Activated CD8-positive, alpha-beta memory T cell treated with anti-CD3 and anti-CD28 coated beads for 1 hour (primary cell): ENCODE measurements at places on chromosomes 4 and X.

GRCh38 chrX:46710425-46710824 lies 48.5 kb downstream of the SLC9A7 start:
- no peak for DNase-seq

- DNase-seq: no peak
These were observed 93.4 kb downstream of the FRAS1 start for GRCh38 chr4:78150543-78150864.

- DNase-seq: no peak
These were observed 39.6 kb downstream of the DKK2 start for GRCh38 chr4:106996490-106996889.

- DNase-seq: no peak
These were observed 28.7 kb downstream of the SEC24B start for GRCh38 chr4:109462297-109462696.

DNA sequence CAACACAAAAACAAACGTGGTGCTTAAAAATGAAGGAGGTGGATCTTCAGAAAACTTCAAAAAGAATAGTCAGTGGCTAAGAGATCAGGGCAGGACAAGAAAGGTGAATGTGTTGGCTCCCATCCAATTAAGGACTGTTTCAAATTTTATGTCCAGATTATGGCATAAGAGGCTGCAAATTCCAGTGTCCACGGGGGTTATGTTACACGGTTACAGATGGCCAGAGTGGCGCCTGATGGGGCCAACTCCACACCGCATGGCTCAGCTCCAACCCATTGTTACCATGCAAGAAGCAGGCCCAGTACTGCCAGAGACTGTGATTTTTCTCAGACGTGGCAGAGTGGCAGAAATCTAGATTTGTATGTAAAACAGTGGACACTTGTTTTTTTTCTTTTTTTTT lies 168.4 kb upstream of the TENM3 start:
- DNase-seq: no peak

DNA sequence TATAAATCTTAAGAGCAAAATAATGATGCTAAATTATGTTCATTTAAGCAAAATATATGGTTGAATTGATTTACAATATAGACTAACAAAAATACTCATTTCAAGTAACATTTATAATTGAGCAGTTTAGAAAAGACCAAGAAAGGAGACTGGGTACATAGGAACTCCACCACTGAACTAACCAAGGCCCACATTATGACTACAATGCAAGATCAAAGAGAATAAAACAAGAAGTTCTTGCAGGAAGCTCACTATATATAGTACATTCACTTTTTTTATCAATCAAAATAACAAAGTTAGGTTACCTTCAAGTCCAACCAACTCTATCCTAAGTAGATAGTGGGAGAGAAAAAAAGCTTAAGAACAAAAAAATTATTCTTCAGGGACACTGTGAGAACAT lies 8.0 kb downstream of the CHIC2 start:
- no peak for DNase-seq

GRCh38 chrX:139126493-139126892 lies 404.0 kb upstream of the F9 start:
- DNase-seq: no peak

DNA sequence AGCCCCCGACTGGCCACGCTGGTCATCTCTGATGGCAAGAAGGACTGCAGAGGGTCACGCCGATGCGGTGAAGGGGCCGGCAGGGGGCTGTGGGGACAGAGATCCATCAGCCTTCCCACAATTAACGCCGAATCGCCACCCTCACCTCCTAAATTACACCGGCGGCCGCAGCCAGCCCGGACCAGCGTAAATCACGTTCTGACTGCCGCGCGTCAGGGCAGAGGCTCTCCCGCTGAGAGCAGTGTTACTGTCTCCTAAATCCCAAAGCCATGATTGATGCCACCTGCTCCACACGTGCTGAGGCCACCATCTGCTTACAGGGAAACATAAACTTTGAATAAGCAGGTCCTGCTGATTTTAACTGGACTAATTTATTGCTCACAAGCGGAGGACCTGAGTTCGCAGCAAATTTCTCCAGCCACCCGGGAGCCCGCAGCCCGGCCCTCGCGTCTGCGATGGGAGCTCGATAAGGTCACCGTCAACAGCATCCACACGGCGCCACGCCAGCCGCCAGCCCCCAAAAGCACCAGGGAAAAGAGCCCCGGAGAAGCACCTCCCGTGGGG lies 127.3 kb upstream of the NKX1-1 start:
- no peak for DNase-seq

GRCh38 chr4:68865760-68866159 lies 50.0 kb downstream of the UGT2B10 start:
- no peak for DNase-seq

DNA sequence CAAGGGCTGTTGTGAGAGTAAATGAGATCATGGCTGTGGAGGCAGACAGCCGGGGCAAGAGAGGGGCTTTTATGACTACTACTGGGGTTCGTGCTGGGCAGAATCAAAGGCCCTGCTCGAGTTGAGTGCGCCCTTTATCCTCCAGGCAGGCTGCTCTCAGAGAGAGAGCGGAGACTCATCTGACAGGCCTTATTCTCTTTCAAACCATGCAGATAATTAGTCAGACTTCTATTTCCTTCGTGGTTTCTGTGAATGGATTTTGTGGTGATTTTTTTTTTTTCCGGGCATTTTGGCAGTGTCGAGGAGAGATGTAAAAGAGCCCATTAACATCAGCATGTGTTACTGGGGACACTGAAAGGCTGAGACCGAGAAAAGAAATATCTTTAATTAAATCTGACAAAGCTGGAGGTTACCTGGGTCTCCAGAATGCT lies 73.6 kb downstream of the MED28 start:
- DNase-seq: no peak

GRCh38 chrX:23845351-23845817 lies 62.4 kb downstream of the APOO start:
- DNase-seq: no peak

GRCh38 chr4:120082251-120082650 lies 15.6 kb upstream of the MAD2L1 start:
- DNase-seq: no peak

- no peak for DNase-seq
These were observed 82.6 kb upstream of the MAOA start for GRCh38 chrX:43573441-43574015.

GRCh38 chrX:97102938-97103337 lies 219.2 kb downstream of the RPA4 start:
- no peak for DNase-seq

- no peak for DNase-seq
These were observed 39.8 kb downstream of the NHS start for GRCh38 chrX:17414839-17415238.

- no peak for DNase-seq
These were observed 62.4 kb upstream of the BMPR1B start for GRCh38 chr4:94695384-94695783.

- no peak for DNase-seq
These were observed 229.5 kb downstream of the GALNTL6 start for GRCh38 chr4:172042714-172043114.

DNA sequence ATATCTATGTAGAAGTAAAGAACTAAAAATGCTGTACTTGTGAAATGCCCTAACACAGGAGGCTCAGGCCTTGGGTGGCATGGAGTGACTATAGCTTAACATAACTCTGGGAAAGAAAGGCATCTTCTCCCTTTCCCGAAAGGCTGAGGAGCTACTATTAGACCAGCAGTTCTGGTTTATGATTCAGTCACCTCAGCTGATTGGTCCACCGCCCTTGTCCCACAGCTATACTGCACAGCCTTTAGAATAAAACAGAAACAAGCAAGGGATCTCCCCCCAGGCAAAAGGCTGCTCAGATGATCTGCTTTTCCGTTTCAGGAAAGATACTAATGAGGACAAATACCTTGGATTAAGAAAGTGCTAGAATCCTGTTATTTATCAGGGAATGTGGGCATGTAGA lies 171.3 kb downstream of the SNCA start:
- no peak for DNase-seq

DNA sequence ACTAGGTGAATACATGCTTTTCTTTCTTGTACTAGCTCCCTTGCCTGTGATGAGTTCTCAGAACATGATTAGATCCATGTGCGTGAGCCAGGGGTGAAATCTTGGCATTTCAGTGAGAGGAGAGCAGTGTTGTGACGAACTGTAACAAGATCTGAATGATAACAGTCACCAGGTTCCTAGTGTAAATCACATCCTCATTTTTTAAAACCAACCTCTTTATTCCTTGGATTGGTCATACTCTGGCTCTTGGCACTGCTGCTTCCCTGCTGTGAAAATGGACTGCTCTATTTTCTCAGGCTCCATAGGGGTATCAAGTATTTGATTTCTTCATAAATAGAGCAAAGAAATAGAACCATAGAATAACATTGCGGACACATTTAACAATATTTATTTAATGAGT lies 206.3 kb downstream of the SLC4A4 start:
- DNase-seq: no peak

DNA sequence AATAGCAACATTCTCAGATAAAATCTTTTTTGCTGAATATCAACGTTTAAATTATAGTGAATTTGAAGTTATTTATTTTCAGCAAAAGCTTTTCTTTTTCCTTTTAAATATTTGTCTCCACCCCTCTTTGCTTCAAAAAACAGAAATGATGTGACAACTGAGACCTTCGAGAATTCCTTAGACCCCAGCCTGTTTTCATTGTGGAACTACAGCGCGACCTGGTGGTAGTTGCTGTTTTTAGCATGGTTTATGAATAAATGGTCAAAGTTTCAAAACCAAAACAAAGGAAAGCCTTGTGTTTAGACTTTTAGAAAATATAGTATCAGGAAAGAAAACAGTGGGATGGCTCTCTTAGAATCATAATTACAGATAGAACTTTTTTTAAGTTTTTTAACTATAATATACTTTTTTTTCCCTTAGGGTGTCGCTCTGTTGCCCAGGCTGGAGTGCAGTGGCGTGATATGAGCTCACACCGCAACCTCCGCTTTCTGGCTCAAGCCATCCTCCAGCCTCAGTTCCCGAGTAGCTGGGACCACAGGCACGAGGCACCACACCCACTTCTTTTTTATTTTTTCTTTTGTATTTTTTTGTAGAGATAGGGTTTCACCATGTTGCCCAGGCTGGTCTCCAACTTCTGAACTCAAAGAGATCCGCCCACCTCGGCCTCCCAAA lies 26.8 kb upstream of the TMEM184C start:
- DNase-seq: peak; percentile 4

DNA sequence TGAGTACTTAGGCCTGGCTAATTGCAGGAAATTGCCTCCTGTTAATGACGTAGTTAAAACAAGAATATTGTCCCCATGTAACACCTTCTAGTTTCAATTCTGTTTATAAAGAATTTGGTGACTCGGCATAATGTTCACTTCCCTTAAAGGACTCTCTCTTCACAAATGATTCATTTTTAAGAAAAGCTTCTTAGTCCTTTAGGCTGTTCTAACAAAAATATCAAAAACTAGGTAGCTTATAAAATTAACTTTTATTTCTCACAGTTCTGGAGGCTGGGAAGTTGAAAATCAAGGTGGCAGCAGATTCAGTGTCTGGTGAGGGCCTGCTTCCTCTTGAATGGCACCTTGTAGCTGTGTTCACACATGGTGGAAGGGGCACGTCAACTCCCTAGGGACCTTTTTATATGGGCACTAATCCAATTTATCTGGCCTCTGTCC lies 23.8 kb downstream of the COL25A1 start:
- DNase-seq: no peak
